Islet precursor cell (in vitro differentiated cells): ENCODE measurements at places on chromosomes 16 and 17.

DNA sequence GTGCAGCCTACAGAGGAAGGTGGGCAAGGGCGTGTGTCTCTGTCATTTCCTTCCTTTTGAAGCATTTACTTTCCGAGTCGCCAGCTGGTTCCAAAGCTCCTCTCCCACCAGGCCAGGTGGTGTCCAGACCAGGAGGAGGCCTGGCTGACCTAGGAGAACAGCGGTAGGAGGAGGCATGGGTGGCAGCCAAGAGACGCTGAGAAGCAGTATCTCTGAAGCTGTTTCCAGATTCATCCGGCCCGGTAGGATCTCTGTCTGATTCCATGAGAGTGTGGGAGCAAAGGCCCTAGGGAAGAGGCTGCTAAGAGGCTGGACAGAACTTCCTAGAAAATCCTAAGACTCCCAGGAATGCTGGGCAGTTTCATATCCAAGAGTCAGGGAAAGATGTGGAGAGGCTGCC, 20.3 kb downstream of the MEOX1 start:
- DNase-seq: peak; percentile 76

DNA sequence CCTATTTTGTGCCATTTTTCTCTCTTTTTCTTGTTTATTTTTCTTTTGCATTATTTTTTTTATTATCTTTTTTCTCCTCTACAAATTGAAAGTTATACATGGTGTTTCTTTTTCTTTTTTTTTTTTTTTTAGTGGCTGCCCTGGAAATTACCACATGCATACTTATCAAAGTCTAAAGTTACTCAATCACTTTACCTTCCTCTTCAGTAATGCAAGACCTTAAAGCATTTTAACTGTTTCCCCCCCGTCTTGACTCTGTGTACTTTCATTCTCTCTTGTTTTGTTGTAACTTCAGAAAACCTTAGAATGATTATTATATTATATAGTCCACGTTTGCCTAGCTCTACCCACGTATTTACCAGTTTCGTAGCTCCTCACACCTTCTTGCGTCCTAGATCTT, 33.3 kb upstream of the SMPD3 start:
- DNase-seq: no peak

- DNase-seq: no peak
Measured at GRCh38 chr16:48535831-48536613, 74.0 kb downstream of the N4BP1 start.

DNA sequence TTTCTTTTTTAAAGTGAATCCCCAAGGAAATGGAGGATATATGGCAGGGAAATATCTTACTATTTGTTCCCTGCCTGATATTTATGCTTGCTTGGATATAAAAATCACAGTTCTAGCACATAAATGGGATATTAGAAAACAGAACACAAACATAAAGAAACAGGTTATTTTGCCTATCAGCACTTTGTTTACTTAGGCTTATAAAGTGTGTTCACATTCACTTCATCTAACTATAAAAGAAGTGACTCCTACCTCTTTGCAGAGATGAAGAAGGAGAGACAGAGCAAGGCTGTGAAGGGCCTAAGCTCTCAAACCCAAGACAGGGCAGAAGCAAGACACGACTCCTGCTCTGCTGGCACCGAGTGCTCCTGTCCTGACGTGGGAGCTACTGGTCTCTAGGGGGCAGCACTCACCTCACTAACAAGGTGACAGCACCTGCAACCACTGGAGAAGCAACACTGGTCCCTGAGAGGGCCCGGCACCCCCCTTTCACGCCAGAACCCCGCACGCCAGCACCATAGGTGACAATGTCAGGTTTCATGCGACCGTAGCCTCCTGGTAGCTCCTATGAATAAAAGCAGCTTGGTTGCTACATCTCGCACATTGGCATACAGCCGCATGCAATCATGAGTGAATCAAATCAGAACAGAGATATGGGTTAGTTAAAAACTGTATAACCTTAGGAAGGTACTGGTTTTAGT, 32.0 kb downstream of the MBTPS1 start:
- peak; percentile 84 for DNase-seq

DNA sequence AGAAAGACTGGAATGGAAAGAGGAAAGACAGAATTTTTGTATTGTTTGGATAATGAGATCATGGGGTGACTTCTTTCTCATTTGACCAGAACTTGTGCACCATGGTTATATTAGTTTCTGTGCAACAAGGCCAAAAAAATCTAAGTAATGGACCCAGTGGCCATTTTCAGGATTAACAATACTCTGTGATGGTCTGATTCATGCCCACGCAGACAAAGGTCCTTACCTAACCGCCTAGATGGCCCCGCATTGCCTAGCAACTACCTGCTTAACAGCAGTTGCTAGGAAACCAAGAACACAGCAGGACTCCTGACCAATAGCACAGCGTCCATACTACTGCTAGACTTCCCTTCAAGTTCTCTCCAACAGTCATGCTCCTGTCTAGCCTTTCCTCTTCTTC, 22.4 kb downstream of the MIS12 start:
- peak; percentile 79 for DNase-seq

DNA sequence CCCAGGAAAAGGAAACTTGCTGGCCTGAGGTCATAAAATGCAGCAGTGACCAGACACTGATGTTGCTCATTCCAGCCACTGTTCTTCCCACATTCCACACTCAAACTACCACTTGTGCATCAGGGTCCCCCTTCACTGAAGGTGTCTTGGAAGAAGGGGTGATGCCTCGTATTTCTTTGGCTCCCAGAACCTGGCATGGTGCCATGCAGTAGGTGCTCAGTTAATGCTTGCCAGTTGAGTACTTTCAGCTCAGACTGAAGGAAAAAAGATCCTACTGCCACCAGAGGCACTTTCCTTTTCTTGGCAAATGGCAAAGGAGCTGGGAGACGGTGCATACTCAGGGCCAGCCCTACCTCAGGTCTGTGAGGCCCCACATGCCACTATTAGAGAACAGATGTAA, 73.5 kb downstream of the TEX14 start:
- DNase-seq: no peak

GRCh38 chr17:55284001-55284884, 19.5 kb downstream of the HLF start:
- DNase-seq: no peak

DNA sequence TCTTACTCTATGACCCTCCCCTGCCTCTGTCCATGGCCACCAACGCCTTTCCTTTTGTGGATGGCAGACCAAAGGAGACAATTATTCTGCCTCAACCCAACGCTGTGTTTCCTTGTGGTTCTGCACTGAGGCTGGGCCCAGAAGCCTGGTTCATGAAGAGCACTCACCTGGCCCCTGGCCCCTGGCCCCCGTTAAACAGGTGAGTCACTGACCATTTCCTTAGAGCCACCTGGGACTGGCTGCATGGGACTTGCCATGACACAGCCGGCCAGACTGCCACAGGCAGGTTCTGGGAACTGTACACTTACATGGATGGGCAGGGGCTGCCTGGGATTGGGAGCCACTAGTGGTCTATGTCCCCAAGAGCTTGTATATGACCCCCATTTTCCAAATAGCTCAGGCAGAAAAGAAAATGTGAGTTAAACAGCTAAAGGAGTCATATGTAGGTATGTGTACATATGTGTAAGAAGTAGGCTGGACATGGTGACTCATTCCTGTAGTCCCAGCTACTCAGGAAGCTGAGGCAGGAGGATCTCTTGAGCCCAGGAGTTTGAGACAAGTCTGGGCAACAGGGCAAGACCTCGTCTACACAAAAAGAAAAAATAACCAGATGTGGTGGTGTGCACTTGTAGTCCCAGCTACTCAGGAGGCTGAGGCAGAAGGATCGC, 181.9 kb upstream of the CACNG5 start:
- DNase-seq: peak; percentile 64

DNA sequence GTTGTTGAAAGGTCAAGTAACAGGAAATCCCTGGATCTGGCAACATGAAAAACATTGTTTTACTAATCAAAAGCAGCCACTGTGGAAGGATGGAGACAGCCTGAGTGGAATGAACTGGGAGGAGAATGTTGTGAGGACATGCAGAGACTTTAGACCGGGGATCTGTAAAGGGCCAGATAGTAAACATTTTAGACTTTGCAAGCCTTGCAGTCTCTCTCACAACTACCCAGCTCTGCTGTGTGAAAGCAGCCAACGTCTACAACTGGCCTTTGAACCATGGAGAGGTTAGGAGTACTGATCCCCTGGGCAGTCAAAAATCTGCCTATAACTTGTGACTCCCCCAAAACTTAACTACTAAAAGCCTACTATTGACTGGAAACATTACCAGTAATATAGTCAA, 41.5 kb upstream of the TOM1L1 start:
- DNase-seq: no peak

GRCh38 chr17:17420561-17421269, 56.1 kb upstream of the MED9 start:
- no peak for DNase-seq

DNA sequence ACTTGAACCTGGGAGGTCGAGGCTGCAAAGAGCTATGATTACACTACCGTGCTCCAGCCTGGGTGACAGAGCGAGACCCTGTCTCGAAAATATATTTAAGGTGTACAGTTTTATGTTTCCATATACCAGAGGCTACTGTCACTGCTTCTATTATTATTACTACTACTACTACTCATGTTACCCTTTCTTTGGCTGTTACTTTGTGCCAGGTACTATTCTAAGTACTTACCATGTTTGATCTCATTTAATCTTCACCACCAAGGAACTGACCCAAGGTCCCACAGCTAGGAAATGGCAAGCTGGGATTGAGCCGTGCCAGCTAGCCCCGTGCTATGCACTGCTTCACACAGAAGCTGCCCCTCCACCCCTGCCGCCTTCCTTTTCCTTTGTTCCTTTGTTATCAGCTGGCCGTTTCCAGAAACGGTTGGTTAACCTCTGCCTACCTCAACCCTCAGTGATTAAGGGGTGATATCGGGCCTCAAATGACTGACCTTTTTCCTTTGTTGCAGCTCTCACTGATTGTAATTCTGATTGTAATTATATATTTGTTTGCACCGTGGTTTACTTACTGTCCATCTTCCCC, 78.4 kb downstream of the ABCC1 start:
- no peak for DNase-seq

GRCh38 chr16:10485698-10486382, 94.6 kb downstream of the EMP2 start:
- no peak for DNase-seq

DNA sequence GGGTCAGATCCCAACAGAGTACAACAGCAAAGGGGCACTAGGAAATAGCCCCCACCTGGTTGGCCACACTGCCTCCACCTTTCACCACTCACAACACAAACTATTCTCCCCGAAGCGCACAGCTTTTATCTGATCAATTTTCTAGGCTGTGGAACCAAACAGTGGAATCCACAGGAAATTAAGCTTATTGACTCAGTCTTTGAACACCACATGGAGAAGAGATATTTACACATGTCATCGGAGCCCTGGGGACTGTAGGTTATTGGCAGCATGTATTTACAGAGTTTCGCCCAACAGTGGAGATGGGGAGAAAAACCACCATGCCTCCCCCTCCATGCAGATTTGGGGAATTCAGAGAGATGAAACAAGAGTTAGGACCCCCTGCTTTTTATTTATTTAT, 154.8 kb downstream of the XYLT1 start:
- no peak for DNase-seq

DNA sequence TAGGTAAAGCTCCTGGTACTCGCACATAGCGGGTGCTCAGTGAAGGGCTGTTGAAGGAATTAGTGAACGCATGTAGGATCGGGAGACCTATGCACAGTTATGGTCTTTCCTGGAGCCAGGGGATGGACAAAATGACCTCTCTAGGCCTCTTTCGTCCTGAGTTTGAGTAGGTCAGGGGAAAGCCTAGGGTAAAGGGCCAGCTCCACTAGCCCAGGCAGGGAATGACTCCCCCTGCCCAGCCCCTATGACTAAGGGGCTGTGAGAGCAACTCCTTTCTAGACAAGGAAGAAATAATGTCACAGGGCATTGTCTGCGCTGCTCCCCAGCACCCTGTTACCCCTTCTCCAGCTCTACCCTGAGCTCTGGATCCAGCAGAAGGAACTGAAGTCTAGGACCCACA, 24.6 kb upstream of the FMNL1 start:
- DNase-seq: peak; percentile 67

GRCh38 chr17:75877752-75878173, 618 bp downstream of the TRIM47 start:
- peak; percentile 94 for DNase-seq

DNA sequence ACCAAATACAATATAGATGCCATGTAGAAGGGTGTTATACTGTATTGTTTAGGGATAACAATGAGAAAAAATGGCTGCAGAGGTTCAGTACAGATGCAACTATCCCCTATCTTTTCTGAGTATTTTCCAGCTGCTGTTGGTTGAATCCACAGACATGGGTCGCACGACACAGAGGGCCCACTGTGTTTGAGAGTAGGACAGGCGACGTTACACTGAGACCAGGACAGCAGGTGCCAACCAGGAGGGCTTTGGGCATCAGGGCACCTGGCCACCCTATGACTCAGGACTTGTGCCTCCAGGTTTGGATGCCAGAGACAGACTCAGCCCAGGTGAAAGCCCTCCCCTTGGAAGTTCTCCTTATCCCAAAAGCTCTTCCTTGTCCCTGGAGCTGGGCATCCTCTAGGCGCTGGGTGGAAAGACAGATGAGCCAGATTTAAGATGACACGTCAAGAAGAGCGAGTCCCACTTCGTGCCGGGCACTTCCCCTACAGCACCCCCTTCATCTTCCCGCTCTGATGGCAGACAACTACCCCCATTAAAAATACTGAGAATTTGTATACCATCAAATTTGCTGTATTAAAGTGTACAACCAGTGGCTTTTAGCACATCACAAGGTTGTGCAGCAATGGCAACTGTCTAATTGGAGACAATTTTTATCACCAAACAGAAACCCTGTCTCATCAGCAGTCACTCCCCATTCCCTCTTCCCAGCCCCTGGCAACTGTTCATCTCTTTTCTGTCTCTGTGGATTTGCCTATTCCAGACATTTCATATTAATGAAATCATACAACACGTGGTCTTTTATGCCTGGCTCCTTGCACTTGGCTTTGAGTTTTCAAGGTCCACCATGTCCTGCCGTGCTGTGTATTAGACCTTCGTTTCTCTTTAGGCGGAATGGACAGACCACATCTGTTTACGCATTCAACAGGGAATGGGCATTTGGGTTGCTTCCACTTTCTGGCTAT, 30.6 kb downstream of the TNFRSF13B start:
- peak; percentile 38 for DNase-seq

- DNase-seq: no peak
Measured at GRCh38 chr17:74270333-74270732, 3.7 kb upstream of the DNAI2 start.

DNA sequence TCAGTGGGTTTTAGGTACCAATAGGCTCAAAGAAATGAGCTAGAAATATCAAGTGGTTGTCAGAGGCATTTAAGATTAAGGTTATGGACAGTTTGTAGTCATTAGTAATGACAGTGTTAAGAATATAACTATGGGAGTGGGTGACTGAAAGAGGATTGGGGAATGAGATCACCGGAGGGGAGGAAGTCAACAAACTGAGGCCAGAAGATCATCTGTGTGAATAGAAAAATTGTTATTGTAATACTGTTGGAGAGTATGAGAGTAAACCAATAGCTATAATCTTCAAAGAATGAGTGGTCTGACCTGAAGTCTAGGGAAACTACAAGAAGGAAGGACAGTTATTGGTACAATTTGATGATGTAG, 197.1 kb downstream of the TANC2 start:
- no peak for DNase-seq
